ENCODE measurements at places on chromosomes 3 and 15.

DNA sequence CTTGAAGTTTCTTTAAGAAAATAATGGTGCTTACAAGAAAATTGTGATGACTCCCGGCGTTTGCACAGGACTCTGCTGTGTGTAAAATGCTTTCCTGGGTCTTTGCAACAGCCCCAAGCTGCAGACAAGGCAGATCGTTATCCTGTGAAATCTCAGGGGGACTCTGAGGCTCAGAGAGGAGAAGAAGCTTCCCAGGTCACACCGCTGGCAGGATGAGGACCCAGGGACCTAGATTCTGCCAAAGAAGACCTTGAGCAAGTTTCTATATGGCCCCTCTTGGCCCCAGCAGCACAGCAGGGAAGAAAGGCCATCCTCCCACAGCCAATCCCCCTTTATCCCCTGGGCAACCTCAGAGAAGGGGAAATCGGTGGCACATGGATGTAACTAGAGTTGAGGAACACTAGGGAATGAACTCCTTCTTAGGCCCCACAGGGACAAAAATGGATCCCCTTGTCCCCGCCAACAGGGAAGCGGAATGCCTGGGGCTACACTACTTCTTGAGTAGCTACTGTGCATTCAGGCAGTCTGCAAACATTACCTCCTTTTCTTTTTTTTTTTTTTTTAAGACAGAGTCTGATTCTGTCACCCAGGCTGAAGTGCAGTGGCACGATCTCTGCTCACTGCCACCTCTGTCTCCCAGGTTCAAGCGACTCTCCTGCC, 72.8 kb downstream of the CPN2 start:
- DNase-seq: no peak

DNA sequence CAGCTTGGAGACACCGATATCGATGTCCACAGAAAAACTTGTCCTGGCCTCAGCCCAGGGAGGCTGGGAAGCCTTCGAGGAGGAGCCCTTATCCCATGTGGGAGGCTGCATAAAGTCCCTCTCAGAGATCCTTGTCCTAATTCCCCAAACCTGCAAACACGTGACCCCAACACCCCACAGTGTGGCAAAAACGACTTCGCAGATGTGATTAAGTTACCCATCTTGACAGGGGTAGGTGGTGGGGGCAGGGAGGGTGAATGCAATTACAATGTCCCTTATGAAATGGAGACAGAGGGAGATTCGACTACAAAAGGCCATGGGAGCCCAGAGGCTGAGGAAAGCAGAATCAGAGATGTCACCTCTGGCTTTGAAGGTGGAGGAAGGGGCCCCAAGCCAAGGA, 2.3 kb upstream of the TLR9 start:
- no peak for DNase-seq

DNA sequence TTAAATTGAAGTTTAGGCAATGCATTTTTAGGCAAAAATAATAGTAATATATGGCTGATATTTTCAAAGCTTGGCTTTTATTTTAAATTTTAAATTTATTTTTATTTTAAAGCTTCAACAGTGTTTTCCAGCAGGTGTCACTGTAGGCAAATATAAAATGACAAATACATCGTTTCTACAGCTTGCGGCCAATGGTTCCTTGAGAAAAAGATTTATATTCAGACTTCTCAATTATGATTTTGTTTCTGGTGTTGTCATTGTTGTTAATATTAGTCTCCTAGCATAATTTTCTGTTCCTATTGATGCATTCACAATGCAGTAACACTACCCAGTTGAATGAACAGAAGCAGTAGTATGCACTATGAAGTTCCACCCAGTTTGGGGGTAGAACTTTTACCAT, 220.7 kb upstream of the DNAJC19 start:
- DNase-seq: peak; percentile 6

- peak; percentile 93 for DNase-seq
These were observed 314.5 kb downstream of the TIGIT start for GRCh38 chr3:114608293-114608692.

GRCh38 chr3:159788291-159788690, 200.3 kb upstream of the IL12A start:
- DNase-seq: peak; percentile 55

DNA sequence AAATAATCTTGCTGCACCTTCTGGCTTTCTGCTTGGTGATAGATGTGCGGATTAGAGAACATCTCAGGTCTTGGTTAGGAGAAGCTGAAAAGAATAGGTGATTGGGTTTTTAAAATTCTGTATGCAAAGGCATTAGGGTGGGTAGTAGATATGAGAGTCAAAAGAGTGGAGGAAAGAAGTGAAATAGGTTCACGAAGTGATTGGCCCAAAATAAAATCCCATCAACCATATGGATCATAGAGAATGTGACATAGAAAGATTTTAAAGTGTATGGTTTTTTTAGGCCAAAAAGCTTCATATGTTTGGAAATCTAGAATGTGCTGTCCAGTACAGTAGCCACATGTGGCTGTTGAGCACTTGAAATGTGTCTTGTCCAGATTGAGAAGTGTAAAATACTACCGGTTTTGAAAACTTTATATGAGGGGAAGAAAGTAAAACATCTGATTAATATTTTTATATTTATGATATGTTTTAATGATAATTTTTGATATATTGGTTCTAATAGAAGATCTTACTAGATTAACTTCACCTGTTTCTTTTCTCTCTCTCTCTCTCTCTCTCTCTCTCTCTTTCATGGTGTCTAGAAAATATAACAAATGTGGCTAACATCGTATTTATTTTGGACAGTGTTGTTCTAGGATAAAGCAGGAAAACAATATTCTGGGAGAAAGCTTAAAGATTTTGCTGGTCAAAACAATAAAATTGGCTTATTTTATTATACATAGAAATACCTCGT, 2.9 kb downstream of the MBNL1 start:
- DNase-seq: no peak

GRCh38 chr3:54042259-54042823, 80.0 kb upstream of the CACNA2D3 start:
- no peak for DNase-seq

DNA sequence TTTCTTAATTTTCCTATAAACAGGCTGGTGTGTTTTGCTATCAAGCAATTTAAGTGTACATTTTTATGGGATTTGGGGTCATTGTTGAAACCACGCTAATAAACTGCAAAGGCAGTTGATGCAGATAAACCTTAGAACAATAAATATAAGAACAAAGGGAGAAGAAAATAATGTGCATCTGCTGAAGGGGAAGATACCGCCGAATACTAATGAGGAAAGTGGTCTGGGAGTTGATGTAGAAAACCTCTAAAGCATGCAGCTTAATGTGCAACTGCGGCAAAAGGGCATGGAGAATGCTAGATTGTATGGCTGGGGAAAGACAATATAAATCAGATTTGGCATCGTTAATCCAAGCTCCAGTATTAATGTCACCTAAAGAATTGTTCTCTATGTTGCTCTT, 29.8 kb upstream of the CHL1 start:
- no peak for DNase-seq

- DNase-seq: no peak
These were observed 37.4 kb upstream of the ARPP21 start for GRCh38 chr3:35601959-35602358.

- no peak for DNase-seq
These were observed 859.2 kb upstream of the SEMA6D start for GRCh38 chr15:46858150-46858549.

- DNase-seq: peak; percentile 95
These were observed 42.1 kb downstream of the CORO2B start for GRCh38 chr15:68620721-68621527.
